ENCODE measurements at places on chromosomes 13 and 19. TPM values are rescaled to one million over a fixed set of nuclear protein-coding genes. Genes with fewer than 3 reads are reported as not detected.

GRCh38 chr13:113758651-113759524 lies at the start of gene TMEM255B:
TSS of gene TMEM255B (plus strand) at chr13:113759226. CDS start at chr13:113759270, 44 bp downstream.
- no peak for DNase-seq

- DNase-seq: no peak
These were observed 183.7 kb upstream of the LSM14A start for GRCh38 chr19:33988601-33989000.

DNA sequence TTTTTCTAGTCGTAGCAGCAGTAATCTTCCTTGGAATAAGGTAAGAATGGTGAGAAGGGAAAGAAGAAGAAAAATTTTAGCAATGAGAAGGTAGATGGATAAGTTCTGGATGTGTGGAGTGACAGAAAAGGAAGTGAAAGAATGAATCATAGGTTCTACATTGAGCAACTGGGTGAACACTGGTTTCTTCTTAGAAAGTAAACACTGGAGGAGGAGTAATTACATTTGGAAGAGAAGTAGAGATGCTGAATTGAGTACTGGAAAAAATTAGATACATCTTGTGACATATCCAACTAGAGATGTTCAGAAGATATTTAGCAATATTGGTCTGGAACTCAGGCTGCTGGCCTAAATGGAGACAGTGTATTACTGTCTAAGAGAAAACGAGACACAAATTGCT lies 148.5 kb downstream of the GPC5 start:
- no peak for DNase-seq

DNA sequence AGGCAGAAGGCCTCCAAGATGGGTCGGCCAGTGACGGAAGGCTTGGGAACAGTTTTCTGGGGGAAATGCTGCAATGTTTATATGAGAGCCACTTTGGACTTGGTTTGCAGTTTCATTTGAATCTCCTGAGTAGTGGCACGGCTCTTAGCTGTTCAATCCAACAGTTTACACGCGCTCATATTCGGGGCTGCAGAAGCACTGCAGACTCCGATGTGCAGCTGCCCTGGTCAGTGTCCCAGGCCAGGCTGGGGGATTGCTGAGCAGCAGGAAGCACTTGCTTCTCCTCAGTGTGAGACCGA lies 31.7 kb downstream of the CEBPG start:
- no peak for DNase-seq

GRCh38 chr13:107545946-107546502 lies 669.3 kb downstream of the LIG4 start:
- DNase-seq: no peak

DNA sequence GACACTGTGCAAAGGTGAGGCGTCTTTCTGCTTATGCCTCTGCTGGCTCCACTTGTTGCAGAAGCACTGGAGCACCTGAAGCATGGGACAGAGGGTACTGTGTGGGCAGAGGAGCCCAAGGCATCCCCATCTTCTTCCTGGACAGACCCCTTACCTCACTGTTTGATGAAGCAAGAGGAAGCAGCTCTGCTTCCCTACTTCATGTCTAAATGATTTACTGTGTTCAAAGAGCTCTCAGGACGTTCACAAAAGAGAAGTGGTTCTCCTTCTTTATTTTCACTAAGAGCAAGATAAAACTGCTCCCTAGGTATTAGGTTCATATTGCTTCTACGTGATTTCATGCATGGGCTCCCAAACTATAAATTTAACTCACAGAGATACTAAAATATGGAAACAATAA lies 1635.4 kb upstream of the SLC10A2 start:
- DNase-seq: no peak

DNA sequence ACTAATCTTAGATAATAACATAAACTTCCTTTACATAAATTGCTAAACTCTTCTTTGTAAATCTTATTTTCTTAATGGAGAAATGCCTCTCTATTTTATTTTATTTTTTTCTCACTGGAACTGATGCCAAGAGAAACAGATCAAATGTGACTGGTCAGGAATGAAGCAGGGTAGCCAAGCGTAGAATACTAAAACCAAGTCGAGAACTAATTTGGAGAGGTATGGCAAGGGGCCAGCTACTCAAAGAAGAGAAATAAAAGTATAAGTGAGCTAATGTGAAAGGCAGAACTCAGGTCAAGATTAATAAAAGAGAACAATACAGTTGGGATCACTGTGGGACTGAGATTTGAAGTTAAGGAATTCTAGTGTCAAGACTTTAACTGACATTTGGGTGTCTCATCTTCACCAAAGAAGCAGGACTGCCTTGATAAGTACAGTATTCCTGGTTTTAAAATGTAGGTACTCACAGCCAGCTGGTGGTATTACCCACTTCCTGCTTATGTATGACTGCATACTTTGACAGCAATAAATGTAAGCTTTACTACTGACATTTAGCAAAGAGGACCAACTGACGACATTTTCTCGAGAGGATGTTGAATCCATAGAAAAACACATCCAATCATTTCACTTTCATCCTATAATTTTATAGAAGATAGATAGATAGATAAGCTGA lies 1192.2 kb downstream of the EFNB2 start:
- DNase-seq: no peak

- DNase-seq: no peak
These were observed 10.7 kb downstream of the PPP1R37 start for GRCh38 chr19:45103508-45104319.

GRCh38 chr19:52734331-52734892 lies 432 bp downstream of the ZNF611 start:
- no peak for DNase-seq

DNA sequence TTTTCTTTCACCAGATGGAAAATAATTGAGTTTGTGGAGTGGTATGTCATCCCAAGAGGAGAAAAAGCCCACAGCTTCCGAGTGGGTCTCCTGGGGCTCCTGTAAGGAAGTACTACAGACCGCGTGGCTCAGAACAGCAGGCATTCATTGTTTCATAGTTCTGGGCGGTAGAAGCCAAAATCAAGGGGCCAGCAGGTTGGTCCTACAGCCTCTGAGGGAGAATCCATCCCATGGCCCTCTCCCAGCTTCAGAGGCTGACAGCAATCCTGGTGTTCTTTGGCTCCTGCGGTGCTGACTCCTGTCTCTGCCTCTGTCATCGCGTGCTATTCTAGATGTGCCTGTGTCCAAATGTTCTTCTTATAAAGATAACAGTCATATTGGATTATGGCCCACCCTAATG lies 362.6 kb downstream of the FGF14 start:
- no peak for DNase-seq

- no peak for DNase-seq
These were observed 33.9 kb upstream of the TPT1 start for GRCh38 chr13:45374917-45375316.

DNA sequence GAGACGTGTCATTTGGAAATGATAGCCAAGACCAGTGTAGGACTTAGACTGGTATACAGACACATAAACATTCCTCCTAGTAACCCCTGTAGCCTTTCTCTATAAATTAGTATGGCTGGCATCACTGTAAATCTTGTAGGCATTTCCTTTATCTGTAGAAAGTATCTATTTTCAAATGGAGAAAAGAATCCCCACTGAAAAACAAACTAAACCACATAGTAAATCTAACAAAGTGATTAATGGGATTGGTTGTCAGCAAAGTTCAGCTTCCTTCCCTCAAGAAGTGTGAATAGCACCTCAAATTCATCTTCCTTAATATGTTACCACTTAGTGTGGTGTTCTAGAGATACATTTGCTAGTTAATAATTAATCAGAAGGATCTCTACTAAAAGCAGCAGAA lies 119.4 kb upstream of the NBEA start:
- DNase-seq: no peak

- no peak for DNase-seq
These were observed 47.4 kb upstream of the TUBGCP3 start for GRCh38 chr13:112635323-112635722.

The PRTN3 gene
- polyA plus RNA-seq: 0.78 TPM

The PLPP2 gene
- 2.7 TPM for polyA plus RNA-seq

The KISS1R gene
- polyA plus RNA-seq: 0.67 TPM

The BRSK1 gene
- polyA plus RNA-seq: 11.8 TPM

The ALOX5AP gene
- 6.0 TPM for polyA plus RNA-seq

The RXFP2 gene
- 0.42 TPM for polyA plus RNA-seq

The CYP4F2 gene
- polyA plus RNA-seq: not detected

The C13orf42 gene
- 0.52 TPM for polyA plus RNA-seq
